HepG2 (cell line): ENCODE measurements at places on chromosomes 11 and 22. TPM values are rescaled to one million over a fixed set of nuclear protein-coding genes. Genes with fewer than 3 reads are reported as not detected.

DNA sequence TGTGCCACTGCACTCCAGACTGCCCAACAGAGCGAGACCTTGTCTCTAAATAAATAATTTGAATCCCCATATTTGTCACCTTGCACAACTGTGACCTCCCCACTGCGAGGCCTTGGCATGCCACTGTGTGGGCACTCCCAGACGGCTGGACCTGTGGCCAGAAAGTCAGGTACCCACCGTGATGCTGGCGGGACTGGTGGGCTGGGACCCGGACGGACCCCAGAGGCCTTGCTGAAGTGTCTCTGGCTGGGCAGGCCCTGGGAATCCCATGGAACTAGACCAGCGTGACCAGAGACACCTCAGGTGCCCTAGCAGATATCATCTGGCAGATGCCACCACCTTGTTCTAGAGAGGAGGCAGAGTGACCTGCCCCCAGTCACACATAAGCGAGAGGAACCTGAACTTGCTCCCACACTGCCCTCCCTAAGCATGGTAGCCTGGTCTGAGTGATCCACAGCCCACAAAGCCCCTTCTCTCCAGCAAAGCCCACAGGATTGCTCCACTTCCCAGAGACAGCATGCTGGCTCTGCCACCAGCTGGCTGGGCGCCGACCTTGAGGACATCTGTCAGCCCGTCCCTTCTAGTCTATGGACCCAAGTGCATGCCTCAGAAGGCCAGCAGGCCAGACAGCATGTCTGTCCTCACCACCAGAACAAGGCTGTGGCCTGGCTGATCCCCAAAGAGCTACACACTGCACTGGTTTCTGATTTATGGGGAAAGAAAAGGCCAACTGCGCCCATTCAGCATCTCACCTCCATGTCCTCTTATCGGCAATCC lies 9.5 kb downstream of the MACROD1 start:
- peak; percentile 55 for DNase-seq

SYT9 gene
- not detected in 2 replicates for total RNA-seq

GRCh38 chr22:42925598-42925997 lies 68.5 kb upstream of the ARFGAP3 start:
- no peak for DNase-seq

GRCh38 chr11:36890121-36890679 lies 292.2 kb upstream of the RAG2 start:
- DNase-seq: no peak

DNA sequence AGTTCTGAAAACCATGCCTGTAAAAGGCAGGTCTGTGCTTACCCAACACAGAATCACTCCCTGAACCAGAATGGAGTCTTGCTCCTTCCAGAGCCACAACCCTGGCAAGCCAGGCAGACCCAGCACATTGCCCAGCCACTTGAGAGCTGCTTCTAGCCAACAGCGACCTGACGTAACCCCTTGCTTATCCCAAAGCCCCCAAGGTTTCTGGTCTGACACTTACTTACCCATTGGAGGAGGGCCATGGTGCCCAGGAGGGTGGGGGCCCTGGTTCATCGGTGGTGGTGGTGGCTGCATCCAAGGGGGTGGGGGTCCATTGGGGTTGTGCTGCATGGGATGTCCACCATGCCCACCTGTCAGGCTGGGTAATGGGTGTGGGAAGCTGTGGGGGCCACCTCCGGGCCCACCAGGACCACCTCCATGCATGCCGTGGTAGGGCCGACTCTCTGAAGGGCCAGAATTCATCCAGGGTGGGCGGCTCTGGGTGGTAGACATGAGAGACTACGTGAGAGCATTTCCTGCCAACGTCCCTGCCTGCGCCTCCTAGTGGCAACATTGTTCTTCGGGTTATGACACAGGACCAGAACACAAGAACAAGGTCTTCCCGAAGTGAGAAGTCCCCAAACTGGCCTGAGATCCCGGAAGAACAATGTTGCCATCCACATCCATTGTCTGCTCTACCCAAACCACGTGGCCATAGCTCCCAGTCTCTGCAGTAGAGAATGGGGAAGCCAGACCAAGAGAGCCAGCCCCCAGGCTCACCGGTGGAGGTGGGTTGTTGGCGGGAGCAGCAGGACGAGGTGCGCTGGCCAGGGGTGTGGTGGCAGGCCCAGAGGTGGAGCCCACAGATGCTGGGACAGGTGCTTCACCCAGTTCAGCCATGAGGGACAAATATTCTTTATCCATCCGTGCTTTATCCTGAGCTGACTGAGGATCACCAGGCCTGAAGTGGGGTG lies 7.8 kb upstream of the PYGM start:
- DNase-seq: peak; percentile 67

DNA sequence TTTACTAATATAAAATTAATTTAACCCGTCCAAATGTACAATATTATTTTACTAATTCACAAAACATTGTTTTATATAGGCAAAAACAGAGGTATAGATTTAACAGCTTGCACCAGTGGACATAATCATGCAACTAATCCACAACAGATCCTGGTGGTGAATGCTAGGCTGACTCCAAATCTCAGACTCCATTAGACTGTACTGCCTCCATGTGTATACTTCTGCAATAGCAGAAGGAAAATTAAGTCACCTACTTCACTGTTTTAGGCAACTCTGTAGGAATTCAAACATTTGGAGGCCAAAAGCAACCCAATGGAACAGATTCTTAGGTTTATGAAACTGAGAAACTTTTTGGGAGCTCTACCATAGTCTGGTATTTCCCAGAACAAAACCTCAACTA lies 30.0 kb upstream of the RAB39A start:
- peak; percentile 20 for DNase-seq
